Astrocyte (in vitro differentiated cells and primary cell): ENCODE measurements at places on chromosomes 11 and 22. TPM values are rescaled to one million over a fixed set of nuclear protein-coding genes. Genes with fewer than 3 reads are reported as not detected.

Gene HORMAD2
- not detected in 2 replicates for total RNA-seq

Gene PTGDR2
- not detected in 2 replicates for total RNA-seq

Gene MRGPRX4
- total RNA-seq = not detected in 2 replicates

Gene GLB1L2
- 2.8 and 3.0 TPM in 2 replicates for total RNA-seq

DNA sequence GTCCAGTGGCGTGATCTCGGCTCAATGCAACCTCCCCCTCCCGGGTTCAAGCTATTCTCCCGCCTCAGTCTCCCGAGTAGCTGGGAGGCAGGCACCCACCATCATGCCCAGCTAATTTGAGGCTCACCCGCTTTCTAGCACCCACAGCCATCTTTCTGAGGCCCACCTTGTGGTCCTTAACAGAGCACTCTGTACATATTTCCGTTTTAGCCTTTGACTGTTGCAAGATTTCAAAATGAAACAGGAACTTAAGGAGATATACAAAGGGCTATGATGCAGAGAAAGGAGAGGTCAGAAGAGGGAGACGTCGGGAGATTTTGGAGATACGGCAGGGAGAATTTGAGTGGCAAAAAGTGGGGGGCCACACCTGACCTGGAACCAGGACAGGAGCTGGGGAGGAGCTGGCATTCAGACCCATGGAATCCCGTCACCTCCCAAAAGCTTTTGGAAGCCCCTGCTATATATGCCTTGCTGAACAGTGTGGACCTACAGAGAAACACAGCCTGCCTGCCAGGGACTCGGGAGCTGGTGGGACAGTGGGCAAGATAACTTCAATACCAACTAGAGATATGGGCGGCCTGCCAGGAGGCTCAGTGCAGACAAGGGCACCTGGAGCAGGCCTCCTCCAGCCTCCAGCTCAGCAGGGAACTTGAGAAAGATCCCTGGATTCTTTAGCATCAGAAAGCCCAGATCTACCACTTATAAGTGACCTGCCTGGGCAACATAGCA is 8.0 kb upstream of the CLCF1 start:
- no peaks in the 10 kb centered on the region for H3K36me3 ChIP-seq
- DNase-seq = no peak
- H3K27ac ChIP-seq = no peak overlapping the region
- no peak overlapping the region for H3K4me3 ChIP-seq
- peaks cover 3% of the 10 kb centered on the region for H3K27me3 ChIP-seq

DNA sequence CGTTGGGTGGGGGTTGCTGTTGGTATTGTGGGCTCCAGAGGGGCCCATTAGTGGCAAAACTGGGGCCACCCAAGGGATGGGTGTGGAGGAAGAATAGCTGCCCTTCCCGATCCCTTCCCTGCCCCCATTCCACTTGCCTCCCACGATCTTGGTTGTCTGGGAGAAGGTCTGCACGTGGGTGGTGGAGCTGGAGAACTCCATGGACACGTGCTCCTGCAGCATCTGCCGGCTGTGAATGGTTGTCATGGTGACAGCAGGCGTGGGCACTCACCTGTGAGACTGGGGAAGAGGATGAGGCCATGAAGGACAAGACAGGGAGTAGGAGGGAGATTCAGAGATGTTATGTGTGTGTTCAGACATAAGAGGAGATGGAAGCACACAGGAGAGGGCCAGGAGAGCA is 2.0 kb downstream of the IGSF22 start:
- no peak for DNase-seq
- H3K36me3 ChIP-seq = no peaks in the 10 kb centered on the region
- no peaks in the 10 kb centered on the region for H3K27me3 ChIP-seq
- H3K27ac ChIP-seq = no peak overlapping the region
- no peak overlapping the region for H3K4me3 ChIP-seq

GRCh38 chr11:61893981-61894380 is 2.6 kb upstream of the FADS3 start:
- H3K27me3 ChIP-seq = no peaks in the 10 kb centered on the region
- H3K4me3 ChIP-seq = no peak overlapping the region
- peaks cover 12% of the 10 kb centered on the region for H3K4me1 ChIP-seq

GRCh38 chr11:58507355-58507754 is 550 bp downstream of the OR5B21 start:
- no peaks in the 10 kb centered on the region for H3K4me1 ChIP-seq
- no peak overlapping the region for H3K27ac ChIP-seq
- H3K36me3 ChIP-seq = no peaks in the 10 kb centered on the region
- DNase-seq = no peak
- no peak overlapping the region for H3K4me3 ChIP-seq
- no peaks in the 10 kb centered on the region for H3K27me3 ChIP-seq

GRCh38 chr22:45881524-45881875 is 95.5 kb downstream of the WNT7B start:
- no peak for DNase-seq
- no peaks in the 10 kb centered on the region for H3K36me3 ChIP-seq
- peaks cover 45% of the 10 kb centered on the region for H3K27me3 ChIP-seq
- H3K4me3 ChIP-seq = no peak overlapping the region
- no peak overlapping the region for H3K27ac ChIP-seq

- DNase-seq = no peak
- no peak overlapping the region for H3K4me3 ChIP-seq
- H3K4me1 ChIP-seq = no peaks in the 10 kb centered on the region
- H3K36me3 ChIP-seq = no peaks in the 10 kb centered on the region
Measured at GRCh38 chr11:61019832-61020405, 48.4 kb downstream of the CD6 start.

Gene TRMU
- total RNA-seq = 29.6 and 33.4 TPM in 2 replicates
